ENCODE measurements at places on chromosomes 16 and 17. TPM values are rescaled to one million over a fixed set of nuclear protein-coding genes. Genes with fewer than 3 reads are reported as not detected.

Gene ADORA2B
- total RNA-seq: 37.2 TPM

Gene KRTAP4-5
- total RNA-seq: not detected

Gene LIMD2
- 75.7 TPM for total RNA-seq

Gene ACAP1
- total RNA-seq: 0.90 TPM

Gene BCO1
- total RNA-seq: 0.19 TPM

Gene NGFR
- 2.3 TPM for total RNA-seq

Gene SPAG7
- total RNA-seq: 74.4 TPM

Gene WFIKKN1
- total RNA-seq: not detected

Gene TPPP3
- 0.31 TPM for total RNA-seq

Gene CCL8
- not detected for total RNA-seq

Gene HCRT
- total RNA-seq: not detected

GRCh38 chr17:21475571-21475970, 99.4 kb downstream of the KCNJ12 start:
- DNase-seq: no peak

DNA sequence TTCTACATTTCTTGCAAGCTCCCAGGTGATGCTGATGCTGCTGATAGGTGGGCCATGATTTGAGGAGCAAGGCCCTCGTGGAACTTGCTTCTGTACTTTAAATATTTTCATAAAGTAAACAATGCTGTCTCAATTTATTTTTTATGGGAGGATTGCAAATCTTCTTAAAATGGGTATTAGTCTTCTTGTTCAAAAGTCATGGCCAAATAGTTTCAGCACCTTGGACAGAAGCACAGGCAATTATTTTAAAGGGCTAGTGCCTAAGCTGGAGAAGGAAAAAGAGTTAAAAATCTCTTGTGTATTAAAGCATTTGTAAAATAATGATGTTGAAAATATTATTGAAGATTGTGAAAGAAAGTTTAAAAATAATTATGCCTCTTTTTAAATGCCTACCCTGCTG, 50.5 kb downstream of the GPR139 start:
- peak; percentile 10 for DNase-seq

- no peak for DNase-seq
Observed at GRCh38 chr16:66523861-66524354, 26.0 kb downstream of the TK2 start.

GRCh38 chr16:56879276-56879675, 14.3 kb downstream of the SLC12A3 start:
- no peak for DNase-seq

GRCh38 chr17:50056961-50057330, 1.0 kb downstream of the ITGA3 start:
- DNase-seq: no peak

DNA sequence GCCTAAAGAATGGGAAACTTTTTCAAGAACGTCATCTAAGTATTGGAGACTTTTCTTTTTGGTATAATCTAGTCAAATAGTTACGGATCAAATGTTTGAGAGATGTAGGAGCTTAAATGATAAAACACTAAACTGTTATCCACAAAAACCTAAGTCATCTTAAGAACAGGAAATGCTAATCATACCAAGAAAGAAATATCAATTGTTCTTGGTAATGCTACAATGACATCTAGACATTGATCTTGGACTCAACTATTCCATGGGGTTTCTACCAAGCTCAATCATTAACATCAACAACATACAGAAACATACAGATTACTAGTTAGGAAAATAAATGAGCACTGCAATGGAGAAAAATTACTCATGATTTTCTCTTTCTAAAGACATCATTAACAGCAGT, 3.8 kb downstream of the NUDT21 start:
- DNase-seq: no peak

GRCh38 chr17:32520104-32520701, 33.4 kb downstream of the CDK5R1 start:
- DNase-seq: peak; percentile 64

DNA sequence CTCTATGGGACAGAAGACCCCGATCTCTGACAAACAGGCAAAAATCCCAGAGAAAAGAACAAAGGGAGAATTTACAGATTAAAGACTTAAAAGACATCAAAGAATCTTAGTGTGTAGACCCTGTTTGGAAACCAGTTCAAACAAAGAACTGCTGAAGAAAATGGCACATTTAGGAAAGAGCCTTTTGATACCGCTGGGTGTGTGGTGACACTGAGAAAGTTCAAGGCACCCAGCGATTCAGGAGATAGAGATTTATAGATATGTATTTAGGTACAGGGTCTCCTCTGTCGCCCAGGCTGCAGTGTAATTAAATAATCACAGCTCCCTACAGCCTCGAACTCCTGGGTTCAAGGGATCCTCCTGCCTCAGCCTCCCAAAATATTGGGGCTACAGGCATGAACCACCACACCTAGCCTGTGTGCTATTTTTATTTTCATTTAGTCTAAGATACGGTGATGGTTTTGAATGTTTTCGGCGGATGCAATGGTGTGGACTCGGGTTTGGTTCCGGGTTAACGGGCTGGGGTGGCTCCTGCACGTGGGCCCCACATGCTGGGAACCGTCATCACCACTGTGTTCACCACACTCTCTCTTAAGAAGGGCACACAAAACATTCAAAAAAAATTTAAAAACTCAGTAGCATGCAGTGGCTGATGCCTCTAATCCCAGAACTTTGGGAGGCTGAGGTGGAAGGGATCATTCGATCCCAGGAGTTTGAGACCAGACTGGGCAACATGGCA, 114.0 kb downstream of the ZNF778 start:
- DNase-seq: no peak

DNA sequence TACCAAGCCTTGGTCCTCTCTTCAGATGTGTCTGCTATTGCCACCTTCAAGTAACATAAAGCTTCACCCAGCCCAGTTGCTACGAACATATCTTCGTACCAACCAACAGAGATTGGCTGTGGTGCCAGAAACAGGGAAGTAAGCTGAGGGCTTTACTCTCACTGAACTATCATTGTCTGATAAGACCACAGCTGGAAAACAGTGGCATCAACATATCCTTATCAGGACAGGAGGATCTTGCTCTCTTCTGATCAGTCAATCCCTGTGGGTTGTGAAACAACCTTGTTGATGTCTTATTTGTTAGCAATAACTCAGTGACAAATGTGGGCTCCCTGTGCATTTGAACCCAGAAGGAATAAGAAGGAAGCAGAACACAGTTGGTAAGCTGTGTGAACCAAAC, 446.3 kb upstream of the MAF start:
- no peak for DNase-seq

DNA sequence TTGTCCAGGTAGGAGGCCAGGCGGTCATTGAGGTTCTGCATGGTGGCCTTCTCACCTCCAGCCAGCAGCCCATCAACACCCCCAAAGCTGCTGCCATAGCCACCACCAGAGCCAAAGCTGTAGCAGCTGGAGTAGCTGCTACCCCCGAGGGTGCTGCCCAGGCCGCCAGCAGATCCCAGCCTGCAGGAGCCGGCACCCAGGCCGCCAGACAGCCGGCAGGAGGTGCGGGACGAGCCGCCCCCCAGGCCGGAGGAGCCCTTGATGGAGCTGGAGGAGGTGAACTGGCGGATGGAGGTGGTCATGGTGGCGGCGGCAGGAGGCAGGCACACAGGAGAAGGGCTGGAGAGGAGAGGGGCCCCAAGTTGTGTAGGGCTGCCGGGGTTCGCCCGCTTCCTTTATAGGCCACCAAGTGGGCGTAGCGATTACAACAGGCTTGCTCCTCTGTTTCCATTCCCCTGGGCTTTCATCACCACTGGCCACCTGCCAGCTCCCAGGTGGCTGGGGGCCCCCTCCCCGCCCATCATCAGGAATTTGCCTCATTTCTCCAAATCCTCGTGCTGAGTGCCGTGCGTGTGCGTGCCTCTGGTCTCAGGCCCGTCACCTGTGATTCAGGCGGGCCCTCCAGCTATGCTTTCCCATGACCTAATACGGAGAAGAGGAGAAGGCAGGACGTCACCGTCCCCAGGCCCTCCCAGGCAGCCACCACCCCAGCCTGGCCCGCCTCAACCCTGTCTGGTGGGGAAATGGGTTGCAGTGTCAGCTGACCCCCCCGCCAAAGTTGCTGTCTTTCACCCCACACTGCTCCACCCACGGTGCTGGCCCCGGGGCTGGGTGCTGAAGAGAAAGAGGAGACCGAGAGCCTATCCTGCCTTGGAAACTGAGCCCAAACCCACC, at the start of gene KRT17:
TSS of gene KRT17 (minus strand) at position 368 of the 894 bp plus-strand sequence. CDS start at position 302, 66 bp downstream.
- DNase-seq: no peak

- no peak for DNase-seq
Observed at GRCh38 chr17:63916566-63917185, 2.0 kb downstream of the GH1 start.

GRCh38 chr16:53159781-53160436, 105.1 kb downstream of the CHD9 start:
- DNase-seq: peak; percentile 42

DNA sequence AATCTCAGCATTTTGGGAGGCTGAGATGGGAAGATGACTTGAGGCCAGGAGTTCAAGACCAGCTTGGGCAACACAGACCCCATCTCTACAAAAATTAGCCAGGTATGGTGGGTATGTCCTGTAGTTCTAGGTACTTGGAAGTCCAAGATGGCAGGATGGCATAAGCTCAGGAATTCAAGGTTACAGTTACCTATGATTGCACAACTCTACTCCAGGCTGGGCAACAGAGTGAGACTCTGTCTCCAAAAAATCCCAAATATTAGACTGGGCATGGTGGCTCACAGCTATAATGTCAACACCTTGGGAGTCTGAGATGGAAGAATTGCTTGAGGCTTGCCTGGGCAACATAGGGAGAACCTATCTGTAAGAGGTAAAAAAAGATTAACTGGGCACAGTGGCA, 63.4 kb downstream of the CRLF3 start:
- no peak for DNase-seq

- peak; percentile 81 for DNase-seq
Observed at GRCh38 chr17:68398691-68399637, 58.3 kb downstream of the WIPI1 start.

DNA sequence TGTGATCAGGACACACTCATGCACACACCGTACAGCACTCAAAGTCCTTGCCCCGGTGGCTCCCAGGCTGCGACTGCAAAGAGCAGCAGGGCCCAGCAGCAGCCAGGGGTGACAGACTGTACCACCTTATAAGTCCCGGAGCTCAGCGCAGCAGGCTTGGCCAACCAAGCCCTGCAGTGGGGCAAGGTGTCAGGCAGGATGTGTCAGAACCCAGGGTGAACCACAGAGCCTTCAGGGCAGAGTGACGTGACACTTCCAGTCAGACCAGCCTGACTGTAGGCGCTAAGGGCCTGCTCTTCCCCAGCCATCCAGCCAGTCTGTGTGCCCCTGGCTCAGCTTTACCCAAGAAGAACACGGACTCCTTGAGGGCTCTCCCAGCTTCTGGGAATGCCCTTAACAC, 204.1 kb downstream of the COPRS start:
- no peak for DNase-seq
